Right renal pelvis (tissue), 4 donors: ENCODE measurements at places on chromosomes 16 and 17. TPM values are rescaled to one million over a fixed set of nuclear protein-coding genes. Genes with fewer than 3 reads are reported as not detected.

CES1 gene
- polyA plus RNA-seq = 2.4 TPM

DLG4 gene
- polyA plus RNA-seq = 40.3 TPM

GRCh38 chr17:61442878-61443474, 9.2 kb upstream of the TBX4 start:
- DNase-seq = no peak

DNA sequence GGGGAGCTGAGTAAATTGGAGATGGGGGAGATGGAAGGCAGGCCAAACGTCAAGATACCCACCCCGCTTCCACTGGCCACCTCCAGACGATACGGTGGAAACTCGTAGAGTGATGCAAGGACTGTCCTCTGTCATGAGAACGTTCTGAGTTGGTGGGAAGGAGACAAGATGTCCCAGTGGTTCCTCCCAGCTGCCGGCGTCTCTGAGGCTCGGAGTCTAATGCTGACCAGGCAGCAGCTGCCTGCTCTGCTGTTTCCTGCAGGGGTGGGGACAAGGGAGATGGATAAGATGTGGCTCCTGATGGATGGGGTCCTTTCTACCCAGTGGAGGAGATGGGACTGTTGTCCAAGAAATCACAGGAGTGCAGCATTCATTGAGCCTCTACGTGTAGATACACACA, 28.2 kb upstream of the C1QL1 start:
- DNase-seq = no peak

DNA sequence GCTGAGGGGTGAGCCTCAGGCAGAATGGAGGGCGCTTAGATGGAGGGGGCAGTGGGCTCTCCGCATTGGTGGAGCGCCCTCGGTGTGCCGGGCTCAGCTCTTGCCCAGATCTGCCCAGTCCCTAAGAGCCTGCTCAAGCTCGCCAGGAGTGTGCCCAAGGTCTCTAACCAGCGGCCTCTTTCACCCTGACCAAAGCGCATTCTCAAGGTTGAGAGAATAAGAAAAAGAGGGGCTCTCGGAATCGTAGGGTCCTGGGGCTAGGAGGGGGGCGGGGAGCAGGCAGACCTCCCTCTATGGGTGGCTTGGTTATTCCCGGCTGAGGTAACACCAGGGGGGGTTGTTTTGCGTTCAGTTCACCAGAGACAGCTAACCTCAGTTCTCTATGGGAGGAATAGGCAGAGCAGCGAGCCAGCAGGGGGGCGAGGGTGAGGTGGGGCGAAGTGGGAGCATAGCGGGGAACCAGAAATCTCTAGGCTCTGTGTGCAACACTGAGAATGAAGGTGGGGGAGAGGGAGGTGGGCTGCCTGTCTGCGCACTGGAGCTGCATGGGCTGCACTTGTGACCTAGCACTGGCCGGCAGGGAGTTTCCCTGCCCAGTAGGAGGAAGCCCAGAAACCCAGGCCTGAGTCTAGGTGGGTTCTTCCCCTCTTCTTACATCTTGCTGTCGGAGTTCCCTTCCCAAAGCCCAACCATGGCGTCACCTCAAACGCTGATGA, 3.0 kb downstream of the TMEM132E start:
- DNase-seq = no peak

GRCh38 chr16:55207693-55208428, 116.1 kb upstream of the IRX6 start:
- no peak for DNase-seq

- DNase-seq = no peak
Measured at GRCh38 chr16:54936201-54936978, 5.7 kb downstream of the IRX5 start.

DNA sequence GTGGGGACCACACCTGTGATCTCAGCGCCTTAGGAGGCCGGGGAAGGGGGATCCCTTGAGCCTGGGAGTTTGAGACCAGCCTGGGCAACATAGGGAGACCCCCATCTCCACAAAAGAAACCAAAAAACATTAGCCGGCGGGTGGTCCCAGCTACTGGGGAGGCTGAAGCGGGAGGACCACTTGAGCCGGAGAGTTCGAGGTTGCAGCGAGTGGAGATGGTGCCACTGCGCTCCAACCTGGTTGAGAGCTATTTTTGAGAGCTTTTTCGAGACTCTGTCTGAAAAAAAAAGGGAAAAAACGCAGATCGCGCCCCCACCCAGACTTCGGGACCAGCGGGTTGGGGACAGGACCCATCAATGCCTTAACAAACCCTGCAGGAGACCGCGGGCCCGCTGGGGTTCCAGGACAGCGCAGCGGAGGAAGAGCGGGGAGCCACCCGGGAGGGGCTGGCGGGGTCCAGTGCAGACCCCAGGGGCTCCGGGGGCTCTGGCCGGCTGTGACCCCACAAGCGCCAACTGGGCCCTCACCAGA, 762 bp upstream of the BAIAP3 start:
- DNase-seq = no peak

GRCh38 chr16:9042964-9043680, 48.3 kb upstream of the HAPSTR1 start:
- DNase-seq = no peak

GRCh38 chr17:57243171-57243622, 13.1 kb upstream of the MSI2 start:
- no peak for DNase-seq
